ENCODE measurements at places on chromosomes 6 and 20.

DNA sequence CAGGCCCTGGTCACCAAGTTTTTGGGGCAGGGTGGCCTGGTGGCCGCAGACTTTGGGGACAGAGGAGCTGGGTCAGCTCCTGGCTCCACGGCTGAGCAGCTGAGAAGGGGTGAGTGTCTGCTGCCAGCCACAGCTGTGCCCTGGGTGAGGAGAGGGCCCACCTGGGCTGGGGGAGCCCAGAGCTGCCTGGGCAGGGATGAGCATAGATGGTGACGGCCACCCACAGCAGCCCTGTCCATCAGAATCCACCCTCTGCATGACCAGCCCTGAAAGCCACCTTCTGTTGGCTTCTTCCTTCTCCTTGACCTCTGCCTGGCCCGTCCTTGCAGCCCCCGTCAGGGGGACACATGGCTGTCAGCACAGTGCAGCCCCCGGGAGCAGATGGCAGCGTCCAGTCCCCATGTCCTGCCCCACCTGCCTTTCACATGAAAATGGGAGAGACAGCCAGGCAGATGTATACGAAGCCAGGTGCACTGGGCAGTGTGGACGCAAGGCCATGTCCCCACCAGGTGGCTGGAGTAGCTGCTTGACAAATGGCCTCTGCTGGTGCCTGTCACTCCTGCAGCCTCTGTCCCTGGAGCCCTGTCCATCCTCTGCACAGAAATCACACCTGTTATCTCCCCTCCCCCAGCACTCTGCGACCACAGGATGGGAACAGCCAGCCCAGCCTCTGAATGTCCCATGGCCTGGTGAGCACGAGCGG, 220.8 kb downstream of the PREX1 start:
- no peak for DNase-seq

GRCh38 chr6:232982-233640, 59.2 kb upstream of the DUSP22 start:
- DNase-seq = no peak

DNA sequence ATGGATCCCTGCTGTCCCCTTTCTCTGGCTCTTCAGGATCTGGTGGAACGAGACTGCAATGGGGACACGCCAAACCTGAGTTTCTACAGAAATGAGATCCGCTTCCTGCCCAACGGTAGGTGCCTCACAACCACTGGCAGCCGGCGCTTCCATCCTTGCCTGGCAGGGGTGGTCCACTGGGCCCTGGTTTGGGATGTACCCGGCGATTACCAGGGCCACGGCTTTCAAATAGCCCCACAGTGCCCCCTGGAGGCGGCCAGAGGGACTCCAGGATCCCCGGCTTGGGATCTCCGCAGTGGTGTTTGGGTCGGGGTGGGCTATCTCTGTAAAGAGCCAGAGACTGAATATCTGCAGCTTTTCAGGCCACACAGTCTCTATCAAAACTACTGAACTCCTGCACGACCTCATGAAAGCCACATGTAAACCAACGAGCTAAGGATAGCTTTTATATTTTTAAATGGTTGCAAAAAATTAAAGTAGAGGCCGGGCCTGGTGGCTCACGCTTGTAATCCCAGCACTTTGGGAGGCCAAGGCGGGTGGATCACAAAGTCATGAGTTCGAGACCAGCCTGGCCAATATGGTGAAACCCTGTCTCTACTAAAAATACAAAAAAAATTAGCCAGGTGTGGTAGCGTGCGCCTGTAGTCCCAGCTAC, 3.7 kb downstream of the OGFR start:
- DNase-seq = peak; percentile 86

GRCh38 chr6:14728396-14729024, 517.4 kb upstream of the JARID2 start:
- DNase-seq = no peak

DNA sequence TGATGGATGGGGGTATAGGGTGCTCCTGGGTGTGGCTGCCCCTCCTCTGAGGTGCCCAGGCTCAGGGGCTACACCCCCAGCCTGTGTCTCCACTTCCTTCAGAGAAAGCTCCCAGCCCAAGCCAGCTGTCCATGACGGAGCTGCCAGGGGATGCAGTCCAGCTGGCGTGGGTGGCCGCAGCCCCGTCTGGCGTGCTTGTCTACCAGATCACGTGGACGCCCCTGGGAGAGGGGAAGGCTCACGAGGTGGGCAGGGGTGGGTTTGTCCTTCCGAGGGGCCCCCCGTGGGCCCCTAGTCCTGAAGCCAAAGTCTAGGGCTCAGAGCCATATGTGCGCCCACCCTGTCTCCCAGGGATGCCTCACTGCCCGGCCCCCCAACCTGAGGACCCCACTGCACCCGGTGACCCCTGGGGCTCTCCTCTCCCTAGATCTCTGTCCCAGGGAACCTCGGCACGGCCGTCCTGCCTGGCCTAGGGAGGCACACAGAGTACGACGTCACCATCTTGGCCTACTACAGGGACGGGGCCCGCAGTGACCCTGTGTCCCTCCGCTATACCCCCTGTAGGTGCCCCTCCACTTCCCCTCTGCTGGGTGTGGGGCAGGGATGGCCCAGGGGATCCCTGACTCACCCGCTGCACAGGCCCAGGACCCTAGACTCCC, 19.8 kb downstream of the COL20A1 start:
- no peak for DNase-seq

GRCh38 chr6:113281431-113281830, 575.7 kb upstream of the MARCKS start:
- DNase-seq = no peak

GRCh38 chr6:55979526-55979925, 104.1 kb upstream of the BMP5 start:
- no peak for DNase-seq

DNA sequence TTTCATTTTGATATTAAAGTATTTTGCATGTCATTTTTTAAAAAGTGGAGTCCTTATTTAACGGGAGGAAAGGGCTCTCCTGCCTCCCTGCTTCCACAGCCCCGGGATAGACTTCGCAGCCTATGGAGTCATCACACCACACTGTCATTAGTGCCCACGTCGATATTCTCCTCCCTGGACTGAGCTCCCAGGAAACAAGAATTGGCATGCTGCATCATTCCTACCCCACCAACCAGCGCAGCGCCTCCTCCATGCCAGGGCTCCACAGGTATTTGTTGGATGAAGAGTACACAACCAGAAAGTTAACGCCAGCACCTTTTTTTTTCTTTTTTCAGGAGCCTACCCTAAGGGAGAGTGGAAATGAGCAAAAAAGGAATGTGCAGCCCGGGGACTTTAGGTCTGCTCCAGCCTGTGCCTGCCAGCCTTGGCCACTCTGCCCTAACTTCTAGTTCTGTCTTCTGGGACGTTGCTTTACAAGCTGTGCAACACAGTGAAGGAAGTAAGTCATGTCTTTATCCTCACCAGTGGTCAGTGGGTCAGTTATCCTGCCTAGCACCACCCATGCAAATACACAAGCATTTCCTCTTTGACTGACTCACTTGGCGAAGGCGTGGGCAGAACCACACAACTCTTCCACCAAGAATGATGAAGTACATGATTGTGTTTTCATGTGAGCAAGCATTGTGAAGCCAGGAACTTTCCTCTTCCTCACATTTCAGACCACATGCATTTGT, 180.7 kb upstream of the UST start:
- DNase-seq = no peak
